ENCODE measurements at places on chromosomes 1 and 21. TPM values are rescaled to one million over a fixed set of nuclear protein-coding genes. Genes with fewer than 3 reads are reported as not detected.

- DNase-seq, result no peak
These were observed 2.2 kb downstream of the GAS5 start for GRCh38 chr1:173865468-173866164.

- no peak for DNase-seq
These were observed 38.0 kb upstream of the ZC3H11B start for GRCh38 chr1:219650880-219651279.

GRCh38 chr1:78040484-78041089 is 5.2 kb upstream of the GIPC2 start:
- no peak for DNase-seq

DNA sequence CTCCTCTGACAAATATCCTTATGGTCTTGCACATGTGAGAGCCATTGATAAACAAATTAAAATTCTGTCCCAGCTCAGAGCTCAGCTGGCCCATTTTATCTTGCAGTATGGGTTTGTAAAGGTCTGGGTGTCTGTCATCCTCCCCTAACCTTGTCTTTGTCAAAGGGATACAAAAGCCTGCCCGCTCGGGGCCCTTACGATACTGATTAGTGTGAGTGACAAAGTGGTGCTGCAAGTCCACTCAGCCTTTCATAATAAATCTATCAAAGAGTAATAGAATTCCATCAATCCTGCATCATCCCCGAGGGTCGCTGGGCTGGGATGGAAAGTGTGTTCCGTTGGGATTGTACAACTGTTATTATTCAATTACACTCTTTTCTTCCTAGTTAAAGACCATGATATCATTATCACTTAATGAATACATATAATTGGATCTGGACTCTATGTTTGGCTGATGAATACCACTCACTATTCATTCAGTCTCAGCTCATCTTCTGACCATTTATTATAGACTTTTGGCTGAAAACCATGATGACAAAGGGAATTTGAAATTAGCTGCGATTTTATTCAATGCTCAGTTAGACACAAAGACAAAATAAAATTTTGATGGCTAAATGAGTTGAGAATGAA is 122.5 kb upstream of the FOXD3 start:
- DNase-seq, result no peak

DNA sequence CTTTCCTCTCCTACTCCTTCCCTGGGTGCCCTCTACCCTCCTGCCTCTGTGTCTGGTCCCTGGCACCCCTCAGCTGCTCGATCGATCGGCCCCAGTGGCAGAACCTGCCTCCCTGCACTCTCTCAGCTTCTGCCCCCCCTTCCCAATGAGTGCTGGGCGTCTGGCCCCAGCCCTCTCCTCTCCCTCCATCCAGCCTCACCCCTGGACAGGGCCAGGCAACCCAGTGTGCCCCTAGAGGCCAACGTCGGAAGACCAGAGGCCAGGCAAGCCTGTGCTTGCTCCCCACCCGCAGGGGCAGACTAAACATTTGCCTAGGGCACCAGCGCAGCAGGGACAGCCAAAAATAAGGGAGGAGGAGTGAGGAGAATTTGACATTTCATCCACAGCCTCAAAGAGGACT is 43.5 kb downstream of the LGR6 start:
- no peak for DNase-seq

FASLG gene
- total RNA-seq, result not detected

ZNF593OS gene
- total RNA-seq, result not detected

TBX19 gene
- 0.75 TPM for total RNA-seq
